ENCODE measurements at places on chromosomes 4 and X.
A peak's percentile ranks its signal among the peaks of the same experiment; 100 is the strongest.

DNA sequence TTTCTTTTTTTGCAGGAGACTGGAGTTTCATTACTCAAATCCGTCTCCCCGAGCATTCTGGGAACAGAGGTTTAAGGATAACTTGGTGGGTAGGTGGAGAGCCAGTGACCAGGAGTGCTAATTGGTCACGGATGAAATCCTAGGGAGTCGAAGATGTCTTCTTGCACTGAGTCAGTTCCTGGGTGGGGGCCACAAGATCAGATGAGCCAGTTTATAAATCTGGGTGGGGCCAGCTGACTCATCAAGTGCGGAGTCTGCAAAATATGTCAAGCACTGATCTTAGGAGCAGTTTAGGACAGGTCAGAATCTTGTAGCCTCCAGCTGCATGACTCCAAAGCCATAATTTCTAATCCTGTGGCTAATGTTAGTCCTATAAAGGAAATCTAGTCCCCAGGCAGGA is 741.3 kb downstream of the PCDH7 start:
- DNase-seq = no peak

- no peak for DNase-seq
Observed at GRCh38 chr4:88865046-88865445, 167.4 kb upstream of the NAP1L5 start.

- no peak for DNase-seq
Observed at GRCh38 chr4:32440391-32440790, 1720.2 kb downstream of the PCDH7 start.

DNA sequence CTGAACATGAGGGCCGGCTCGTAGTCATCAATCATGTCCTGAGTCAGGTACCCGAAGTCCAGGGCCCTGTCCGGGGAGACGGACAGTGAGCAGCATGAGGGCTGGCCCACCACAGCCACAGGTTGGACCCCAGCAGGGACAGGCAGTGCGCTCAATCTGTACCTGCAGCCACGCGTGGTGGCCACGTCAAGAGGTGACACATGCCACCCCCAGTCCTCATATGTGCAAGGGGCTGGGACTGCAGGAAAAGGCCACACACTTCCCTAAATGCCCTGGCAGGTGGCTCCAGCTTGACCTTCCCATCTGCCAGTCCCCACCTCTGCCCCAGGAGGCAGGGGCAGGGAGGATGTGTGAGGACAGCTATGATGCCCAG is 73.8 kb upstream of the MXD4 start:
- DNase-seq = no peak

GRCh38 chr4:71230271-71231128 is 108.3 kb upstream of the SLC4A4 start:
- DNase-seq = no peak

- no peak for DNase-seq
Observed at GRCh38 chr4:22721204-22721603, 28.5 kb downstream of the GBA3 start.

DNA sequence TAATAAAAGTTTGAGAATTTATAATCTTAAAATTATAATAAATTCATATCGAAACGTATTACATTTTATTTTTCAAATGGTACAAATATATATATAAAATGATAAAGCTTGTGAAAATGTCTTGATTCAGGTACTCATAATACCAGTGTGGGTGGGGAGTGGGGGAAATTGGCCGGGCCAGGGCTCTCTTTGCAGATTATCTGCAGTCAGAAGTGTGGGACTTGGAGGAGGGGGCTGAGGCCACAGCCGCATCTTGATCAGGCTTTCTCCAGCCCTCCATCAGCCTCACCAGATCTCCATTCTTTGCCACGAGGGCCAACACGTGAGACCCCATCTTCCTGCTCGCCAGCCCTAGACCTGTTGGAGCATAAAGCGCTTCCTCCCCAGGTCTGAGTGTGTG is 86.7 kb downstream of the STIM2 start:
- no peak for DNase-seq

DNA sequence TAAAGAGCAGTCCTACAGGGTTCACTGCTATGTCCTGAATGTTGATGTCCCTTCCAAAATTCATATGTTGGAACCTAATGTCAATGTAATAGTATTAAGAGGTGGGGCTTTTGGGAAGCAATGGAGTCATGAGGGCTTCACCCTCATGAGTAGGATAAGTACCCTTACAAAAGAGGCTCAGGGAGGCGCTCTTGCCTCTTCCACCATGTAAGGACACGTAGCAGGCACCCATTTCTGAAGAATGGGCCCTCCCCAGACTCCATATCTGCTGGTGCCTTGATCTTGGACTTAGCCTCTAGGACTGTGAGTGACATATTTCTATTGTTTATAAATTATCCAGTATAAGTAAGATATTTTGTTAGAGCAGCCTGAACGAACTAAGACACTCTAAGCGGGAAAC is 15.8 kb downstream of the MED28 start:
- DNase-seq = no peak

GRCh38 chrX:40628506-40628905 is 5.3 kb downstream of the MPC1L start:
- DNase-seq = no peak

DNA sequence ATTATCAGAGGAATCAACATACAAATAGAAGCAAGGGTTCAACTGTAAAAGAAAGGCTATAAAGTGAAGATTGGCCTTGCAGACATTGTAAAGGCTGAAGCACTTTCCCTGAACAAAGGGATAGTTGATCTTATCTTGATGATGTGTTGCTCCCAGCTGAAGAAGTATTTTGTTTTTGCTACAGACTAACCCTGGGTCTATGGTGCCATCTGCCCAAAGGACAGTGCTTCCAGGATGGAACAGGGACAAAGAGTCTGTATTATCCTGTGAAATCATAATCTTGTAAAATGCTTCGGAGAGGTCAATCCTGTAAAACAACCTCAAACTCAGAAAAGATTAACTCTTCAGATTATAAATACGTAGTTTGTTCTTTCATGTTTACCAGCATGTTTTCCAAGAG is 251.7 kb upstream of the ANKRD50 start:
- DNase-seq = no peak

- no peak for DNase-seq
Observed at GRCh38 chrX:103681443-103681842, 5.1 kb downstream of the MORF4L2 start.

DNA sequence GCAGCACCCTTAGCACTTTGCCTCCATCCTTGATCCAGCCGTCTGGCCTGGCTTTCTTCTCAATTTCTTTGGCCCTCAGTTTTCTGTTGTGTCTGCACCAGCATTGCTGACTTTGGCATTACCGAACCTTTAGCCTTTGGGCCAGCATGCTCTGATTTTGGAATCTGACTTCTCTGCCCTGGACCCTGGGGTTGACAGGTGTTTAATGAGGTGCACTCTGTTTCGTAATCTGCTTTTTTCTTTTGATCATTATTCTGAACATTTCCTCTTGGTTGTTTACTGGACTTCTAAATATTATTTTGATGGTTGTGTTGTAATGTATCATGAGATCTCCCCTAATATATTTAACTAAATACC is 71.5 kb upstream of the ENPP6 start:
- DNase-seq = no peak

GRCh38 chrX:72387247-72387646 is 81.5 kb upstream of the CITED1 start:
- no peak for DNase-seq

- DNase-seq = no peak
Observed at GRCh38 chrX:130552444-130553073, 150.8 kb downstream of the RBMX2 start.

DNA sequence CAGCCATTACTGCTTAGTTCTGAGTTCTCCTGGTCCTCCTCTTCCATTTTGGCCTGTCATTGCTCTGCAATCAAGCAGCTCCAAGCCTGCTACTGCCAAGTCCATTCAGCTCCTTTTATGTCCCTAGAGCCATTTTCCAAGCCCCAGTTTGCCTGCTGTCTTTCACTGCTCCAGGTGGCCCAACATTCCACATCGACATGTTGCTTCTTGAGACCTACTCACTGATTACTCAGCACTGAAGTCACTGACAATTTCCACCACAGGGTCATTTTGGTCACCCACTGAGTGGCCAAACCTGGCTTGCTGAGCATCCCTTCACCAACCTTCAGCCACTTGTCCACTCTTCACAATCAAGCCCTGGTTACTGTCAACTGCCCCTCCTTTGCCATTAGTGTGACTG is 27.2 kb downstream of the LRIT3 start:
- DNase-seq = no peak

GRCh38 chr4:41722181-41722580 is 26.3 kb downstream of the PHOX2B start:
- no peak for DNase-seq

- no peak for DNase-seq
Observed at GRCh38 chr4:156803056-156803455, 168.5 kb downstream of the PDGFC start.

DNA sequence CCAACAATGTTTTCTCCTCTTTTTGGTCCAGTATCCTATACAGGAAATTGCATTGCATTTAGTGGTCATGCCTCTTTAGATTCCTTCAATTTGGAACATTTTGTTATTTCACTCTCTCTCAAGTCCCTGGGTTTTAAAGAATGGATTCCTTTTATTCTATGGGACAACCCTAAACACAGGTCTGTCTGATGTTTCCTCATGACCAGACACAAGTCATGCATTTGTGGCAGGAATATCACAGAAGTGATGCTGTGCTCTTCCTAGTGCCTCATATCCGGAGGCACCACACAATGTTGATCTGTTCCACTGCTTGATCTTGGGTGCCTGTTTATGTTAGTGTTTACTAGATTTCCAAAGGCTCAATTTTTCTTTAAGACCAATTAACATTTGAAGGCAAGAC is 69.7 kb upstream of the H2AZ1 start:
- DNase-seq = no peak

DNA sequence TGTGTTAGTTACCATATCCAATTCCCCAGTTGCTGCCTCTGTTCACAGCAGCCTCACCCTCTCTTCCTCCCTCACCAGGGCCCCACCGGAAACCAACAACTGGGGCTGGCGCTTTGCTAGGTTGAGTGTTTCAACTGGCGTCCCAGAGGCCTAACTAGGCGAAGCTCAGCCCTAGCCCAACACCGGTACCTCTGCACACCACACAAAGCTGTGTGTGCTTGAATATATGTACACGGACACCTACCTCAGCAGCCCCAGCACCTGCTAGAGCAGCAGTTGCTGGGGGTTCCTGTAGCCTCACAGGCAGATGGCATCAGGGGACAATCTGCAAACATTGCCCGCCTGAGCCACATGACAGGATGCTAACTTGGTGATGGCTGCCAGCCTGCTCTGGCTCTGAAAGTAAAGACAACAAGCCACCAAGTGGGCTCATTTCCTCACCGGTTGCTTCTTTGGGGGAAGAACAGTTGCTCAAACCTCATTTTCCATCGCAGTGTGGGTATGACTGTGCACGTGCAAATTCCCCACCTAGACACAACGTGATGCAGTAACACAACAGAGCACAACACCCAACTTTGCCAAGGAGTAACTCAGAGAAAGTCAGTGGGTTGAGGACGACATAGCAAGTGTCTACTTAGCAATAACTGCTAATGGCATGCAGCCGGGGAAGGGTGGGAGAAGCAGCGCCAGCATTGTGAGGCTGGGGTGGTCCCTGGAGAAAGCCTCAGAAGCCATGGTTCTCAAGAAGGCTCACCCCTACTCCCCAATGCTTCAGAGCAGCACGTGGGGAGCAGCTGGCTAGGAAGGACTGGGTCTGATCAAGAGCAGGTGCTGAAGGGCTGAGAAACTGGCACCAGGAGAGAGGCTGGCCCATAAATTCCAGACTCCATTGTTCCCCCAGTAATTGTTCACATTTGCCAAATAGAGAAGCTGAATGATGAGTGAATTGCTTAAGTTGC is 139.5 kb downstream of the SH3KBP1 start:
- DNase-seq = peak; percentile 48

DNA sequence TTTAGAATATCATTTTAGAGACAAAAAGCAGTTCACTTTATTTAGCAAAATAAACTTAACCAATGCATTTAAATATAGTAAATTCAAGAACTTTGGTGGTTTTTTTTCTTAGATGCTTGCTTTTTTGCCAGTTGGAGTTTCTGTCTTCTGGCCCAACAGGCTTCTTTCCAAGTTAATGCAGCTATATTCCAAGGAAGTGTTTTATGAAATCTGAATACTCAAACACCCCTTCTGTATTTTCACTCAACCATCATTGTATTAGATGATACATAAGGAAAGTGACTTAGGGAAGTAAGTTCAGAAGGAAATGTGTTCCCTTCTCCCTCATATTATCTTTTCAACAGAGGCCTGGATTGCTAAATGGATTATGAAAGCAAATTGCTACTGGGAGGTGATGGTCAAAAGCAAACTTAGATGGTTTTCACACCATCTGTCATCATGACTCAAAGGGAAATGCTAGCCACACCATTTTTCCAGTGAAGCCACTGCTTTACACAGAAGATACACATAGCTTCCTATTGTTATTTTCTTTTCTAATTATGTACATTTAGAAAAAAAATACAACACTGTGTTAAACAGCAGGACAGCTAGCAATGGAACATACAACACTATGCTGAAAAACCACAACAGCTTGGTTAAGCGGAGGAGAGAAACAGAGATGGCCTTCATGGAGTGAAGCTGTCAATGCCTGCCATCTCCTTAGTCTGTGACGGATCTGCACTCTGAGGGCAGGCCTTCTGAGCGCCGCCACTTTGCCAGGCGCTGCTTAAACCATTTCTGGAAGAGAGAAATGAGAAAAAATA is 32.9 kb downstream of the HOPX start:
- no peak for DNase-seq

Data from stimulated activated CD8-positive, alpha-beta memory T cell treated with anti-CD3 and anti-CD28 coated beads, Interleukin-15, amount 100 ng/mL, for 1 hour (primary cell).